ENCODE measurements at places on chromosomes 13 and 19.

DNA sequence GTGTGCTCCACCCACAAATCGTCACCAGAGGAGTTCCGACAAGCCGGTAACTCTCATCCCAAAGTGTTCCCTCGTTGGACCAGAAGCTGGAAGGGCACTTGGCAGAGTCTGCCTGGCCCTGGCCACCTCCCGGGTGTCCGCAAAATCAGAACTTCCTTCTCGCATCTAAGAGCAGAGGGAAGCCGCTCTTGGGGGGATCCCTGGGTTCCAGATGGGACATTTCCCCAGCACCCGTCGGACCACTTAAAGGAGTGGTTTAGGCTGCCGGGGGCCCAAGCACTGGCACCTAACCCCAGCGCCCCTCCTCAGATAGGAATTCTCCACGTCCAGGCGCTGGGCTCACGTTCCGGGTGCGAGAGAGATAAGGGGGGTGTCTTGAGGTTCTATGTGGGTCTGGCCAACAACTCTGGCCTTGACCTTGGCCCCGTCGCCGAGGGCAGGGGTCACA is 857 bp upstream of the MAP2K7 start:
- DNase-seq: no peak

DNA sequence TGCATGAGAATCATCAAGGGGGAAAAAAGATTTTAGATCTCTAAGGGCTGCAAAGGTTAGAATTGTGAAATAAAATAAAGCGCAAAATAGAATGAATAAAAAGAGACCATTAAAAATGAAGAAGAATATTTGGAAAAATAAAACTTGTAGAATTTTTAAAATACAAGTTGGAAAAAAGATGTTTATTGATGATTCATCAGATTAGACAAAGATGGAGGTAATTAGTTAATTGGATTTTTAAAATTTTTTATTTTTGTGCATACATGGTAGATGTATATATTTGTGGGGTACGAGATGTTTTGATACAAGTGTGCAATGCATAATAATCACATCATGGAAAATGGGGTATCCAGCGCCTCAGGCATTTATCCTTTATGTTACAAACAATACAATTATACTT is 143.3 kb downstream of the MAB21L1 start:
- no peak for DNase-seq

DNA sequence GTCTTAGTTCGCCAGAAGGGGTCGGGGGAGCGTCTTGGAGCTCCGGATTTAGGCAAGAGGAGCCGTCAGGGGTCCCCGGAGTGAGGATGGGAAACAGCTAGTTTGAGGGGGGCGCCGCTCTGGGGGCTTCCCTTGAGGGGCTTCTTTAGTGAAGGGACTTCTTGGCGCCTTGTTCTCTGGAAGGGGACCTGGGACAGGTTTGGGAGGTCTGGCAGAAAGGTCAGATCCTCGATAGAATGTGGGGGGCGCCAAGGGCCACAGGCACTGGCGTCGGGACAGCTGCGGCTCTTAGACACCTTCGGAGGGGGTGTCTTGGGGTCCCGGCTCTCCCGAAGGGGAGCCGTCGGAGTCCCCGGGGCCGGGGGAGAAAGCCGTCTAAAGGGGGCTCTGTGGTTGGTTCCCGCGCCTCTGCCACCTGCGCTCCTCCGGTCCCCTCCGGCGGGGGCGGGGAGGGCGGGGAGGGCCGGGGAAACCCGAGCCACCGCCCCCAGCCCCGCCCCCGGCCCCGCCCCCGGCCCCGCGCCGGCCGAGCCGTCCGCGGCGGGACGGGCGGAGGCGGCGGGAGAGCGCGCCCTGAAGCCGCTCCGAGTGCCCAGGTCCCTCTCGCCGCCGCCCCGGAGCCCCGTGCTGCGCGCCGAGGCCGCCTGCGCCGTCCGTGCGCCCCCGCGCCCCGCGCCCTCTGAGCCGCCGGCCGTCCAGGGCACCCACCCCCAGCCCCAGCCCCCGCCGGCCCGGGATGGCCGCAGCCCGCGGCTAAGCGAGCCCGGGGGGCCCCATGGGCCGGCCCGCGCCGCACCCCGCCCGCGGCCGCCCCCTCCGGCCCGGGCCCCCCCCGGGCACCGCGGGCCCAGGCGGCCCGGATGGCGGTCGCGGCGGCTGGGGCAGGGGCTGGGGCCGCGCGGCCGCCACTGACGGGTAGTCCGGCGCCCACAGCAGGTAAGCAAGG is at the start of gene NRTN:
Gene NRTN (plus strand): TSS at position 552 of the 946 bp plus-strand sequence. CDS start 19,099 bp downstream, outside the sequence.
- DNase-seq: no peak

- DNase-seq: no peak
These were observed 6.4 kb downstream of the DAPK3 start for GRCh38 chr19:3964256-3965194.

DNA sequence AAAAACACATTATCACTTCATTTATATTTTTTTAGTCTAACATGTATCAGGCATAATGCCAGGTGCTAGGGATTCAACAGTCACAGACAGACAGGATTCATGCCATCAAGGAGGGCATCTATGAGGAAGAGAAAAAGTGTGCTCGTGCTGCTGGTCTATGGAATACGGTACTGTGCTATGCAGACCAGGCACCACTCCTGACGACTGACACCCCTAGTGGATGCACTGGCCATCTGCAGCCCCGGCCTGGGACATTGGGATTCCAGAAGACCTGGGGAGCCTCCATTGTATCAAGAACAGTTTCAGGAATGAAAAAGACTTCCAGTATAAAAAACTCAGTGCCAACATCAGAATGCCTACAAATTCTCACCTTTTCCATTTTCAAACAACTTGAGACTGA is 94.0 kb downstream of the KLF12 start:
- peak; percentile 45 for DNase-seq

- DNase-seq: no peak
These were observed 347.2 kb downstream of the TSHZ3 start for GRCh38 chr19:31001991-31002390.

GRCh38 chr19:15874821-15875474 is 22.9 kb downstream of the CYP4F2 start:
- no peak for DNase-seq

- no peak for DNase-seq
These were observed 459 bp downstream of the PRAM1 start for GRCh38 chr19:8501981-8502380.

GRCh38 chr13:23655321-23655720 is 85.1 kb downstream of the TNFRSF19 start:
- peak; percentile 4 for DNase-seq

GRCh38 chr13:105509981-105510762 is 1025.3 kb downstream of the EFNB2 start:
- DNase-seq: peak; percentile 6

DNA sequence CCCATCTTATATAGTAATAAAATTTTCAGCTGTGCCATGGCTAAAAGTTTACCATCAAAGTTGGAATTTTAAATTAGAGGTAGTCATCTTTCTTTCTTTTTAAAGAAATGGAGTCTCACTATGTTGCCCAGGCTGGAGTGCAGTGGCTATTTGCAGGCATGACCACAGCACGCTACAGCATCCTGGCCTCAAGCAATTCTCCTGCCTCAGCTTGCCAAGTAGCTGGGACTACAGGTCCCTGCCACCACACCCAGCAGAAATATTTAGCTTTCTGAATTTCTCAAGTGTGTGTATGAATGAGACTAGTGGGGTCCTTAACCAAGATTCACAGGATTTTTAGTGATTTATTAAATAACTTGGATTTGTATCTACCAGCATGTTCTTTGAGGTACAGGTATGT is 30.5 kb upstream of the USPL1 start:
- DNase-seq: no peak

DNA sequence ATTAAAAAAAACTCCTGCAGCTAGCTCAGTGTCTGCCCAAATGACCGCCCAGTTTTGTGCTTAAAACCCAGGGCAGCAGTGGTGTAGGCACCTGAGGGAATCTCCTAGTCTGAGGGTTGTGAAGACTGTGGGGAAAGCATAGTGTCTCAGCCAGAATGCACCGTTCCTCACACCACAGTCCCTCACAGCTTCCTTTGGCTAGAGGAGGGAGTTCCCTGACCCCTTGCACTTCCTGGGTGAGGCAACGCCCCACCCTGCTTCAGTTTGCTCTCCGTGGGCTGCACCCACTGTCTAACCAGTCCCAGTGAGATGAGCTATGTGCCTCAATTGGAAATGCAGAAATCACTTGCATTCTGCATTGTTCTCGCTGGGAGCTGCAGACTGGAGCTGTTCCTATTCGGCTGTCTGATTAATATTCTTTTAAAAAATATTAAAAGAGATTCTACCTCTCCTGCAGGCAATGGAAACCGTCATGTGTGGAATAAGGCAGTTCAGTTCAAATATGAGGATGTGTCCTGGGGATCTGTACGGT is 645.7 kb downstream of the FGF9 start:
- no peak for DNase-seq

DNA sequence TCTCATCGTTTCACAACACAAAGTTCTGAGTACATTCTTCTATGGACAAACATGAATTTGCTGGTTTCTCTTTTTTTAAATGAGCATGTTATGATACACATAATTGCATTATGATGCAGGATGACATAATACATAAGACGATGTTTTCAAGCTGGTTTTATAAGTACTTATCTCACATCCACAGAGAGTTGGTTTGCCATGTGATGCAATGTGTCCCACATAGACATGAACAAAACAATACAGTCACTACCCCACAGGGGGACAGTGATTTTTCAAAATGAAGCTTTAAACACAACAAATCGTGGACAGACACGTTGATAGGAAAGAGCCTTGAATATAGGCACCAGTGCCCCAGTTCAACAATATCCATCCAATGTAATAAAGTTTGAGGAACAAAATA is 447.1 kb downstream of the KLF12 start:
- DNase-seq: no peak

GRCh38 chr19:30846102-30846501 is 473.9 kb downstream of the ZNF536 start:
- DNase-seq: no peak

DNA sequence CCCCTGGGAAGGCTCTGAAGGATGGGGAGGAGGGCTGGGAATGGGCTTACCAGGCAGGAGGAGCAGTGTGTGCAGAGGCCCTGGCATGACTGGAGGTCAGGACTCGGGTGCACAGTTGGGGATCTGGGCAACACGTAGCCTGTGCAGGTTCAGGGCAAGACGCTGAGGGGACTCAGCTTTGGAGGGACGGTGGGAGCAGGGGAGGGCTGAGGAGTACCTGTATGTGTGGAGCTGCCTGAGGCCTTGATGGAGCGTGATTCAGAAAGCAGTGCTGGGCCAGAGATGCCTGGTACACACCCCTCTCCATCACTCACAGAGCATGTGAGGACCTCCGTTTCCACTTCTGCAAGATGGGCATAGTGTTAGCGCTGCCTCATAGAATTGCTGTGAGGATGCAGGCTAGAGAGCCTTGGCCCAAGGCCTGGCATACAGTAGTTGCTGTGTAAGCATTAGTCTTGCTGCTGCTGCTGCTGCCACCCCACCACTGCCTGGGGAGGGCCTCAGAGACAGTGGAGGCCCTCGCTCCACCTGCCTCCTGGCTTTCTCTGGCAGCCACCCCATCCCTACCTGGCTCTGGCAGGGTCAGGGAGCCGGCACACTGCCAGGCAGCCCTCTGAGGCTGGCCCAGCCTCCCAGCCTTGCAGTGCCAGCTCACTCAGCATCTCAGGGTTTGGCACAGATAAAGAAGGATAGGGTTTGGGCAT is 2.4 kb downstream of the PAK4 start:
- no peak for DNase-seq

DNA sequence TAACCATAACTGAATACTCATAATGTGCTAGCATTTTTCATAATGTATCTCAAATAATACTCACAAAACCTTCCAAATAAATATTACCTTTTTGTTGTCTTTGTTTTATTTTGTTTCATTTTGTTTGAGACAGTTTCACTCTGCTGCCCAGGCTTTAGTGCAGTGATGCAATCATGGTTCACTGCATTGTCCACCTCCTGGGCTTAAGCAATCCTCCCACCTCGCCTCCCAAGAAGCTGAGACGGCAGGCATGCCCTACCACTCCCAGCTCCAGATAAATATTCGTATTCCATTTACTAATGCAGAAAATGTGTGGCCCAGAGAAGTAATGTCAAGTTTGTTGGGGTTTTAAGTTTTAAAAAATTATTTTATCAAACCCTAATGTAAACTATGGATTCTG is 739.1 kb downstream of the GPC5 start:
- peak; percentile 62 for DNase-seq

- no peak for DNase-seq
These were observed 1.8 kb downstream of the F10 start for GRCh38 chr13:113124211-113124970.

DNA sequence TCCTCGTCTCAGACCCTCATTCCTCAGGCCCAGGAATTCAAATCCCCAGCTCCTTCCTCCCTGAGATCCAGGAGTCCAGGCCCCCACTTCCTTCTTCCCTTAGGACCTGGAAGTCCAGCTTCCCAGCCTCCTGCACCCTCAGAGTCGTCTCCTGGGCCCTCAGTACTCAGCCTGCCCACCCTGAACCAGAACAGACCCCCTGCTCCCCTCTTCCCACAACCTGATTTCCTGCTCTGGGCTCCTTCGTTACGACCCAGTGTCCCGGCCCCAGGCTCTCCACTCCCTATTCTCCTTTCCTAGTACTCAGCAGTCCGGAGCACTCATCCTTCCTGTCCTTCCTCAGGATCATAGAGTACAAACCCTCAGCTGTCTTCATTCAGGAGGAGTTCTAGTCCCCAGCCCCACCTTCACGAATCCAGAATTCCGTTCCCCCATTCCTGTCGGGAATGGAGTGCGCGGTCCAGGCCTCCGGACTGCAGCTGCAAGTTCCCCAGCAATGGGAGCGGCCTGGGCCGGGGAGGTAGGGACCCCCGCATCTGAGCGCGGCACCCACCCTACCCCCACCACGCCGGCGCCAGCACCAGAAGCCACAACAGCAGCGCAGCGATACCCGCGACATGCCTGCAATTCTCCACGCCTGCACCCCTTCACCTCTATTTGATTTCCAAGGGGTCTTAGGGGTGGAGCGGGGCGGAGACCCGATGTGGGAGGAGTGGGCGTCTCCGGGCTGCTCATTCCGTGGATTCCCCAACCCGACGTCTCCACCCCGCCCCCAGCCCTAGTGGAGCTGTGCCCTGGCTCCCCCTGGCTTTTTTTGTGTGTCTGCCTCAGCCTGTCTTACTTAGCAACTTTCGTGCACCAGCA is 12.7 kb downstream of the EGLN2 start:
- DNase-seq: no peak

DNA sequence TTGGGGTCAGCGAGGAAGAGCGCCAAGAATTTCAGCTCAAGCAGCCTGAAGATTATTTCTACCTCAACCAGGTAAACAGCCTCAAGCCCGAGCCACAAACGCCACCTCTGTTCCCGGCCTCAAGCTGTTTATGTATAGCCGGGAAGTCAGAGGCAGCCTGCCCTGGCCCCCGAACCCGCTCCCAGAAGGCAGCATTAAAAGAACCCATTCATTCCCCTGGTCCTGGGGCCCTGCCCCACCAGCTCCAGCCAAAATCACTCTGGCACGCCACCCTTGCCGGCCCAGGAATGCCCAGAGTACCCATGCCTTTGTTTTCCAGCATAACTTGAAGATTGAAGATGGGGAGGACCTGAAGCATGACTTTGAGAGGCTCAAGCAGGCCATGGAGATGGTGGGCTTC is 61.2 kb upstream of the USE1 start:
- DNase-seq: no peak

- no peak for DNase-seq
These were observed 73.8 kb upstream of the UBAC2 start for GRCh38 chr13:99126821-99127220.

GRCh38 chr13:41494202-41494601 is 36.9 kb downstream of the RGCC start:
- no peak for DNase-seq

GRCh38 chr19:6774821-6775707 is 2.6 kb downstream of the VAV1 start:
- no peak for DNase-seq

Measured in kidney tubule cell (primary cell).